Activated CD4-positive, alpha-beta T cell treated with anti-CD3 and anti-CD28 coated beads for 24 hours (primary cell): ENCODE measurements at places on chromosomes 6 and 20.

GRCh38 chr20:22324505-22324904 is 259.9 kb downstream of the FOXA2 start:
- DNase-seq = no peak

DNA sequence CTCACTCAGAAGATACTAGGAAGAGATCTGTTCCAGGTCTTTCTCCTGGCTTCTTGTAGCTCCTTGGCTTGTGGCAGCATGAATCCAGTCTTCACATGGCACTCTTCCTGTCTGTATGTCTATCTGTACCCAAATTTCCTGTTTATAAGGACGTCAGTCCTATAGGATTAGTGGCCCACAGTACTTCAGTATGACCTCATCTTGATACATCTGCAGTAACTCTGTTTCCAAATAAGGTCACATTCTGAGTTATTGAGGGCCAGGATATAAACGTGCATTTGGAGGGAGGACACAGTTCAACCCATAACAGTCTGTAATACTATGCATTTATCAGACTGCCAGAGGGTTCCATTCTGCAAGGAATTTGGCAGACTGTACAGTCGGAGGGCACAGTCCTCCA is 57.6 kb upstream of the DYNLRB1 start:
- no peak for DNase-seq

GRCh38 chr6:18053078-18053477 is 65.6 kb upstream of the KIF13A start:
- DNase-seq = no peak

DNA sequence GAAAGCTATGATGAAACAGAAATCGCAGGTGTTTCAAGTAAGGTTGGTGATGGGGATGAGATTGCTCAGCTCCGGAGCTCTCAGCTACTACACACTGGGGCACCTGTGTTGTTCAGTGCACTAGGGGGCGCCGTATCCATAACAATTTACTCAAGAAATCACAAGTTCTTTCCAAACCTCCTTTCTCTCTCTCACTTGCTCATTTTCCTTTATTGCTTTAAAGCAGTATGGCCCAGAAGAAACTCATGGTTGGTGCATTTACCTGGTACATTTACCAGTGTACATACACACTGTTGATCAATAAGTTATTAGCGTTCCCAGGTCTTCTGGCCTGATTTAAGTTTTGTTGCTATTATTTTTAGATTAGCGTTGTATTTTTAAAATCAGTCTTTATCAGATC is 235.2 kb upstream of the TAB2 start:
- DNase-seq = peak; percentile 84

GRCh38 chr6:42864602-42865001 is 14.8 kb upstream of the RPL7L1 start:
- DNase-seq = no peak

- DNase-seq = no peak
Measured at GRCh38 chr6:43086022-43086658, 10.0 kb downstream of the PTK7 start.

GRCh38 chr20:33554914-33555420 is 65.1 kb downstream of the CBFA2T2 start:
- no peak for DNase-seq

- no peak for DNase-seq
Measured at GRCh38 chr6:28543651-28544610, 18.2 kb downstream of the GPX5 start.

DNA sequence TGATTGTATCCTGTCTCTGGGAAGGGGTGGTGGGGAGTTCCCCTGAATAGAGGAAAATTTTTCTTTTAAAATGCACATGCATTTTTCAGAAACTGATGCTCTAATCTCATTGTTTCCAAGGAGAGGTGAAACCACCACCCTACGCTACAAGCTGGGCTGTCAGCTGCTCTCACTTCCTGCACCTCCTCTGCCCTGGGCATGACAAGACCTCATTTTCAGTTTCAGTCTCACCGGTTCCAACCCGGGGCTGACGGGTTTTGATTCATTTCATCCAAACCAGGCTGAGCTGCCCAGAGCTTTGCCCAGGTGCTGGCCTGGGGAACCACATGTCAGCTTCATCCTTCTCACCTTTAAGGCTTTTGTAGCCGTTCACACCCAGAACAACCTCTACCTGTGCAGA is 99.7 kb downstream of the EYA2 start:
- DNase-seq = peak; percentile 51

- no peak for DNase-seq
Measured at GRCh38 chr6:149851461-149852110, 12.6 kb downstream of the LRP11 start.

DNA sequence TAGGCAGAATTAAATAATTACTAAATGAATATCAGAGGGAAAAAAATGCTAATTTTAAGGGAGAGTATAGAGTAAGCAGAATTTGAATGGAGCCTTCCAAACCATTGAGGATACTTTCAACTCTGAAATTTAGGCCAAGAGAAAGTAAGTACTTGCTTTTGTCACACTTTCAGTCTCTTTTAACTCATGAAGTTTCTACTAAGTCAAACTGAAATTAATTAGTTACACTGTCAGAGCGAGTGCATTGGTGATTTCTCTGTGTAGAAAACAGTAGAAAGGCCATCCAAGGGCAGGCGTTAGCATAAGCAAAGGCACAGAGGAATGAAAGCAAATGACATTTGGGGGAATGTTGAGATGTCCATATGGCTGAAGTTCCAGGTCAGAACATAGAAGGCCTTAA is 92.9 kb downstream of the PLEKHG1 start:
- no peak for DNase-seq

GRCh38 chr20:14307956-14308355 is 29.5 kb downstream of the FLRT3 start:
- no peak for DNase-seq

GRCh38 chr6:113338644-113339043 is 518.5 kb upstream of the MARCKS start:
- no peak for DNase-seq

DNA sequence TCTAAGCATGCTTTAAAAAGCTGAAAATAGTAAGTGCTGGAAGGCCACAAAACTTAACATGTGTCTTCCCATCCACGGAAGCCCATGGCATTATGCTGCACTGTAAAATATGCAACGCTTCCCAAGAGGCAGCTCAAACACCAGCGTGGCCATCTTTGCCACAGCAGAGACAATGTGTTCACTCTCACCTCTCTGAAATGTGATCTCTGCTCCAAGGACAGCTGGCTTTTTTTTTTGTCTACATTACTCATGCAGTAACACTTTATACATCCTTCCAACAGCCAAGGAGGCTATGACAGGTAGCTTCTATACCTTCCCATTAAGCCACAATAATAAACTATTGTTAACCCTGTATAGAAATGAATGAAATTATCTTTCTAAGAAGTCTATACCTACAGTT is 49.2 kb downstream of the BLOC1S5 start:
- DNase-seq = no peak

GRCh38 chr20:8527998-8528723 is 396.1 kb downstream of the PLCB1 start:
- DNase-seq = no peak

DNA sequence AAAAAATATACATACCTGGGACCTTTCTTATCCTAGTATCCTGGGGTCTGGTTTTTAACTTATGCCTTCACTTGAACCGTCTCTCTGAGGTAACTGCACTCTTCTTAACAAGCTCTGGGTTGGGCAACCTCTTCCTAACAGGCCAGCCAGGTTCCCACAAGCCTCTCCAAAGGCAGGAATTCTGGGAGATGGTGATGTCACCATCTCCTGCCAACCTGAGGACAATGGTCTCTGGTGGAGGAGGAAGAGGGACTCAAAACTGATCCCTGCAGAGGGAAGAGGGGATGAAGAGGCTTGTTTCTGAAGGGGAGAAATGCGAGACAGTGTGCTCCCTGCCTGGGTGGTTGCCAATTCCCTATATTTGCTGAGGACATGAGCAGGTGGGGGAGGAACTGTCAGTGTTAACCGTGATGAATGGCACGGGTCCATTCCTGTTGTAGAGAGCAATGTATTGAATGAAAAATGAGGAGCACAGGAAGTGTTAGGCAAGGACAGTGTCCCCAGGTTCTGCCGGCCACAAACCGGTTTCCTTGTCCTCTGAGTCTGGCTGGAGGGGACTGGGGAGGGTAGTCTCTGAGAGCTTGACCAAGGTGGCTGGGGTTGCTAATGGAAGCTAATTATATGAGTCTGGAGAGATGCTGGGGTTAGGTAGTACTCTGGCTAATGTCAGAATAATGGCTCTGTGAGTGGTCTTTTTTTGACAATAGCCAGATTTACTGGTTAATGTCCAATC is 95.5 kb downstream of the KCNB1 start:
- no peak for DNase-seq

GRCh38 chr6:133062077-133062476 is 179.1 kb upstream of the EYA4 start:
- DNase-seq = no peak

DNA sequence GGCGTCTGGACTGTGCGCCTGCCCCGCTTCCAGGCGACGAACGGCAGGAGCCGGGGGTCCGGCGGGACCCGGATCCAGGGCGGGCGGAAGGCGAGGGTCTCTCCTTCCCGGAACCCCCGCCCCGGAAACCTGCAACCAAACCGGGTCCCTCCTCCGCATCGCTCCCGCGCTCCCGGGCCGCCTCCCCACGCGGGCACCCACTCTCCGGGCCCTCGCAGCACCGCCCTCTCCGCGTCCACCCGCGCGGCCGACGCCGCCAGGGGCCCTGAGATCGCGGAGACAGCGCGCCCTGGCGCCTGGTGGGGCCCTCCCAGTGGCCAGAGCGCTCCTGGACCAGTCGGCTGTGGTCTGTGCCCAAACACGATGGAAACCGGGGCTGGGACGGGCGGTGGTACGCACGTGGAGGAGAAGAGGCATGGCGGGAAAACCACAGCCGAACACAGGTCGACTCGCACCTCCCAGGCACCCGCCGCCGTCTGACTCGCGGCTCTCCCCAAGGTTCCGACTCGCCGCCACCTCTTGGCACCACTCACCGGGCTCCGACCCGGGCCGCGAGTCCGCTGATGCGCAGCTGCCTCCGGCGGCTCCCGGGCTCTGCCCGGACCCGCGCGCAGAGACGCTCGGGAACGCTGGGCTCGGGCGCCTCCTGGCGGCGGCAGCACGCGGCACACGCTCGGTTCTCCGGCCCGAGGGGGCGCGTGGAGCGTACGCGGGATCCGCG is 7.9 kb downstream of the NKX2-2 start:
- peak; percentile 58 for DNase-seq

DNA sequence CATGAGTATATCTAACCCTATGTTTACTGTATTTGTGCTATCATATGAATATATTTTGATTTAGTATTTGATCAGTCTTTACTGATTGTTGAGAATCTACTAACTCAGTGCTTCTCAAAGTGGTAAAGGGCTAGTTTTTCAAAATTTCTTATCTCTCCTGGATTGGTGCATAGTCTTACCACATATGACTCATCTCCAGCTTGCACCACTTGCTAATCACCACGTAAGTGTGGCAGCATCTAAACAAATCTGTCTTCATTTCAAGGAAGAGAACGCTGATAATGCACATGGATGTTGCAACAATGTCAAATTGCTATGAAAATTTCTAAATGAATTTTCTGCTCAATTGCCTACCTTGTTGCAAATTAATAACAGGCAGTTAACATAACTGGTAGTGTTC is 299.5 kb downstream of the PAX1 start:
- DNase-seq = no peak

DNA sequence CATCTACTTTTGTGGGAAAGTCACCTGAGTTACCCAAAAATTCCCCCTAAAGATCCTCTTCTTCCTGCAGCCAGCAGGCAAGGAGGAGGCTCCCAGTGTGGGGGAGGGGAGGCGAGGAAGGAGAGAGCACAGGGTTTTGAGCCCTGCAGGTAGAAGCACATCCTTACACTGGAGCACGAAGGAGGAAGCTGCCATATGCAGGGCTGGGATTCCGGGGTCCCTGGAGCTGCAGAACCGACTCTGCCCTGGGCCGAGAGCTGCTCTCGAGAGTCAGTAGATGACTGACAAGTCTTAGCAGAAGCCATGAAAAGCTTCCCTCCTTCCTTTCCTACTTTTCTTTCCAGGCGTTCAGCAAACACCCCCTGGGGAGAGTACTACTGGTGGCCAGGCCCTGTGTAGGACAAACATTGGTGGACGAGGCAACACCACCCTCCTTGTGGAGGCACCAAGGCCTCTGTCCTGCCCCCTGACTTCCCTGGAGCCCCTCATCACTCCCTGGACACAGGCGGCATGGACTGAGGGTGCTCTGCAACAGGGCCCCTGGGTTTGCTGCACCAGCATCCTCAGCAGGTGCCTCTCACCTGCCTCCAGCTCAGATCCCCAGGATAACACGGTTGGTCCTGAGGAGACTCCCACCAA is 211.7 kb upstream of the CST7 start:
- DNase-seq = no peak

GRCh38 chr20:58694241-58695083 is 1.9 kb downstream of the NPEPL1 start:
- DNase-seq = no peak

- DNase-seq = no peak
Measured at GRCh38 chr6:52399511-52400312, 20.4 kb upstream of the EFHC1 start.

GRCh38 chr6:113432521-113433334 is 424.4 kb upstream of the MARCKS start:
- DNase-seq = no peak

DNA sequence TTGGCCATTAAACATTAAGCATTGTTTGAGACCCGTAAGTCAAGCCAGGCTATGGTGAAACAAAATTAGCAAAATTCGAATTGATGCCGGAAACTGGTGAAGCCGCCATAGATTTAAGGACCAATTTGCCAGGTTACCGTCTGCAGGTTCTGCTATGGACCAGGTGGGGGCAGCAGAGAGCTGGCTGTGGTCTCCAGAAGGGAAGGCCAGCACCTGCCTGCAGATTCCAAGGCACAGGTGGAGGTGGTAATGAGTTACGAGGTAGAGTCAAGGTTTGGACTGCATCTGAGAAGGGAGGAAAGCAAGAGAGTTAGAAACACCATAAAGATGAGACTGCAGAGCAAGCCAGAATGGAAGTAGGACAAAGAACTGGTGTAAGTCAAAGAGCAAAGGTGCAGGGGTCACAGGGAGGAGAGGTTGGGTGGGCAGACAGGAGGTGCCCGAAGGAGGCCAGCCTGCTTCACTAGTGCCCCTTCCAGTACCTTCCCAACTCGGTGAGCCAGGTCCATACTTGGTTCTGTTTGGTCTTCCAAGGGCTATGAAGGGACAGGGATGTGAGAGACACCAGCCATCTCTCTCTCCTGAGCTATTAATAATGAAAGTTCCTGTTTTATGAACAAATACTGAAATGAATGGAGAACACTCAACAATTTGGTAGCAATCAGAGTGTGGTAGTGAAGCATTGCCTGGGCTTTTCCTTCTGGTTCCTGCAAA is 131.6 kb upstream of the ESR1 start:
- DNase-seq = peak; percentile 27

DNA sequence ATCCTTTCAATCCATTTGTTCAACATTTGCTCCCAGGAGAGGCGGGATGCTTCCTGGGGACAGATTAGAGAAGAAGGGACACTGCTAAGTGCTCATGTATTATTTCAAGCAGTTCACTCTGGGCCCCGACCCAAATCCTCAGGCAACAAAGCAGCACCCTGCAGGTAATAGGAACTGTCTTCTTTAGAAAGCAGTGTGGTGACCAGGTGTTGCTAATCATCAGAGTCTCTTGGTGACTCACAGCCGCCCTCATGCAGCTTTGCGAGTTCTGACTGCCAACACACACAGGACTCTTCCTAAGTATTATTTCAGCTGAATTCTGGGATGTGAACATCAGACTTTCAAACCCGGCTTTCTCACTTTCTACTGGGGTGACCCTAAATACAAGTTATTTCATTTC is 356.4 kb downstream of the PRKN start:
- DNase-seq = no peak
